Stimulated activated CD4-positive, alpha-beta T cell treated with anti-CD3 and anti-CD28 coated beads, Interleukin-1b, Interleukin-23, amount 100 ng/mL, for 1 hour (primary cell): ENCODE measurements at places on chromosomes 13 and 19.

DNA sequence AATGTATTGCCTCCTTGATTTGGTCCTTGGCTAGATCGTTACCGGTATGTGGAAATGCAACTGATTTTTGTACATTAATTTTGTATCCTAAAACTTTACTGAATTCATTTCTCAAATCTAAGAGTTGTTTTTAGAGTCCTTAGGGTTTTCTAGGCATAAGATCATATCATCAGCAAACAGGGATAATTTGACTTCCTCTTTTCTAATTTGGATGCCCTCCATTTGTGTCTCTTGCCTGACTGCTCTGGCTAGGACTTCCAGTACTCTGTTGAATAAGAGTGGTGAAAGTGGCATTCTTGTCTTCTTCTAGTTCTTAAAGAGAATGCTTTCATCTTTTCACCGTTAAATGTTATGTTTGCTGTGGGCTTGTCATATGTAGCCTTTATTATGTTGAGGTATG is 12.0 kb upstream of the CYP2A13 start:
- no peak for DNase-seq

DNA sequence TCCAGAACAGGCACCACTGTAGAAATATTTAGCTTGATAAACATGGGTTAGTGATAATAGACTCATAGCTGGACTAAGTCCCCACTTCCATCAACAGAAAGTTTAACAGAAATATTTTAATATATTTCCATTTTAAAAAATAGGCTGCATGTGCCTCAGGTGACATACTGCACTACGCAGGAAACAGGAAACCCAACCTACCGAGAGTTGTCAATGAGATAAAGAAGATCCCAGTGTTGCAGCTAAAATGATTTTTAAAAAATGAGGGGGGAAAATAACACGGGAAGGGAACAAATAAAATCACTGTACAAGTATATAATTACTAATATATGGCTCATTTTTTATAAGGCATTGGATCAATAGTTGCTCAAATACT is 154.8 kb downstream of the TBC1D4 start:
- DNase-seq = no peak

GRCh38 chr13:30341815-30342570 is 34.6 kb upstream of the KATNAL1 start:
- no peak for DNase-seq

DNA sequence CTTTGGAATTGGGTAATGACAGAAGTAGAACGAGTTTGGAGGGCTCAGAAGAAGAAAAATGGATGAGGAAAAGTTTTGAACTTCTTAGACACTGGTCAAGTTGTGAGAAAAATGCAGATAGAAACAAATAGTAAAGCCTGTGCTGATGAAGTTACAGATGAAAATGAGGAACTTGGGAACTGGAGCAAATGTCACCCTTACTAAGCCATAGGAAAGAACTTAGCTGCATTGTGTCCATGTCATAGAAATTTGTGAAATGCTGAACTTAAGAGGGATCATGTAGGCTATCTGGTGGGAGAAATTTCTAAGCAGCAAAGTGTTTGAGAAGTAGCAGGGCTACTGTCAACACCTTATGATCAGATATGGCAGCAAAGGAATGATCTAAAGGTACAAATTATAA is 289.2 kb upstream of the PCDH9 start:
- DNase-seq = no peak

DNA sequence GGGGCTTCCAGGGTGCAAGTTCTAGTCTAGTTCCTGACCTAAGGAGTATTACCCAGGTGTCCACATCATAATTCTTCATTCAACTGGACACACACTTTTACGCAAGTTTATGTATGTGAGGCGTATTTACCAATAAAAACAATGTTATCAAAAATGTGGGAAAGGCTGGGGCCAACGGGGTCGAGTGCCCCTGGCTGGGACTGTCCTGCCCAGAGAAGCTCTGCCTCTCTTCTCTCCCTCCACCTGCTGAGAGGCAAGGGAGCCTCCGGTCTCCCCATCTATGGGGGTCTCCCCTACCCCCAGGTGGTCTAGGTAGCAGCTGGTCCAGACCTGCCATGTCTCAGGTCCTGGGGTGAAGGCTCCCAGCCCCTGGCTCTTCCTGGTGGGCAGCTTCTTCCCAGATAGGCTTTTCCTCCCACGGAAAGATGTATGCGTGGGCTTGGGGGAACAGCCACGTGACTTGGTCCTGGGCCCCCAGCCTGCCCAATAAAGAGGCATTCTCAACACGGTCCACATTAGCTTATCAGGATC is 132.4 kb downstream of the USP12 start:
- DNase-seq = no peak

DNA sequence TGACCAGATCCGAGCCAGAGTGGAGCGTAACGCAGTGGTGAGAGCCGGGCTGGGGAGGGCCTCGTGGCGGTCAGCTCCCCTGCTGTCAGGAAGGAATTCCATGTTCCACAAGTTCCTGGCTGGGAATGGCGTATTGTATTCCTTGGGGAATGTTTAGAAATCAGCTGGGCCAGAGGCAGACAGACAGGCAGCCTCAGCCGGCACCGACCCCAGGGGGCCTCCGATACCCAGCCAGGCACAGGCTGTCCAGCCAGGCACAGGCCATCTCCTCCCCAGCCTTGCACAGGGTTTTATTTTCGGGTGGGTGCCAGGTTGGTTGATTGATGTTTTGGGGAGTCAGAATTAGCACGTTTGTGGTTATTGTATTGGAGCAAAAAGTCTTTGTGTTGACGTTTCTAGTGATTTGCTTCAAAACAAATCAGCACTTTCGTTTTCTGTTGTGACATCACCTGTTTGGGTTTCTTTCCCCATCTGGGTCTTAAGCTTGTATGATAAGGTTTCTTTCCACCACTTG is 126.6 kb upstream of the MCF2L start:
- no peak for DNase-seq

GRCh38 chr13:76512721-76513145 is 373.5 kb downstream of the KCTD12 start:
- DNase-seq = no peak

DNA sequence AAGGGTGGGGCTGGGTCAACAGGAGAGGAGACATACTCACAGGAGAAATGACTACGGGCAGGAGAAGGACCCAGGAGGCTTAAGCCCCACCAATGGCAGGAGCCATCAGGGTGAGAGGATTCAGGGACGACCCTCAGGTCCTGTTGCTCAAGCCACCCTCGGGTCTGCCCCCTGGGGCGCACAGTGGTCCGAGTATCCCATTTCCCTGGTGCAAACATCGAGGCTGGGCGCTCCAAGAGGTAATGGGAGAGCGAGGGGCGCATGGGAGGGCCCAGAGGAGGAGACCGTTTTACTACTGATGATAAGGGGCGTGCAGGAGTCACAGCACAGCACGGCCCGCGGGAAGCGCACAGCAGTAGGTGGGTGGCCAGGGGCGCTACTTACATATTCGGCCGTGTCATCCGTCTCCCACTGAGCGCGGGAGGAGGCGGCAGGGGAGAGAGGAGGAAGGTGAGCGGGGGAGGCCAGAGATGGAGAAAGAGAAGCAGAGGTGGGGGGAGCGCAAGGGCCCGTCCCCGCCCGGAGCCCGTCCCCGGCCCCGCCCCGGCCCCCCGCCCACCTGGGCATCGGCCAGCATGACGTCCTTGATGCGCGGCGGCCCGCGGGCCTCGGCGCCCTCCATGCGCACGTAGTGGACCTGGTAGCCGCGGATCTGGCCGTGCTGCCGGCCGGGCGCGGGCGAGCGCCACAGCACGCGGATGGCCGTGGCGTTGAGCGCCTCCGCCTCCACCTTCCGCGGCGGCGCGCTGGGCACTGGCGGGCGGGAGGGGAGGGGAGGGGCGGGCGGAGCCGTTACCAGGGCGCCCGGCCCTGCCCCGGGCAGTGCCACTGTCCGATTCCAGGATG is 111.5 kb downstream of the PTPRS start:
- DNase-seq = no peak

- DNase-seq = no peak
Measured at GRCh38 chr13:39273953-39274738, 235.9 kb downstream of the NHLRC3 start.

DNA sequence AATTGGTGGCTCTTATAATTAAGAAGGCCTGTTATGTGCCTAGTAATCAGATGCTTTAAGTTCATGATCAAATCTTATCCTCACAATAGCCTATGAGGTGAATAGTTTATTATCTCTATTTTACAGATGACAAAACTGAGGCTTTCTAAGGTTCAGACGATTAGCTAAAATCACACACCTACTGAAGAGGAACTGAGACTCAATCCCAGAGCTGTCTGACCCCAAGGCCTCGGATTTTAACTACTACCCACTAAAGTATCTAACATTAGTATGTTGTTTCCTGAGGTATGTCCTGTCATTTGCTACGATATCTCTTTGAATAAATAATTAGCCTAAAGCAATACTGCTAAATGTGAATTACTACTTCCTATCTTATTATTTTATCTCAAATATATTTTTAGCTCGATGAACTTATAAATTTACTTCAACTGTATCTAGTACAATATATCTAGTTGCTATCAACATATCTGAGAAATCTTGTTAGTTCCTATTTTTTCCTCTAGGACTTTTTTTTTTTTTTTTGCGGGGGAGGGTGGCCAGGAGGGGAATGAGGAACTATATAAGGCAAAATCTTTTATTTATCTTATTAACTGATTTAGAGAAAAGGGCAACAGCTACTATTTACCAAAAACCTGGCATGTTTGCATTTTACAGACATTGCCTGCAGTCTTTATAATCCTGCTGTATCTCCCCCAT is 118.5 kb downstream of the ABCC4 start:
- DNase-seq = no peak

- no peak for DNase-seq
Measured at GRCh38 chr19:34241513-34242337, 12.6 kb upstream of the GARRE1 start.

DNA sequence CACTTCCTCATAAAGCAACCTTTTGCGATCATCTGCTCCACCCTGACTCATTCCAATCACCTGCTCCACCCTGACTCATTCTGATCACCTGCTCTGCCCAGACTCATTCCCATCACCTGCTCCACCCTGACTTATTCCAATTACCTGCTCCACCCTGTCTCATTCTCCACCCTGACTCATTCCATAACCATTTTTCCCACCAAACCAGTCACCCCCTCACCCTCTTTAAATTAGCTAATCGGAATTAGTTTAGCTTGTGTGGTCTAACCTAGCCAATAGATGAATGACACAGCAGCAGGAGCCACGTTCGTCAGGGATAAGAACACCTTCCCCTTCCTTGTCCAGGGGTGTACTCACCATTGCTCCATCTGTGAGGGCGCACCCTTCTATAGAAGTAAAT is 134.0 kb downstream of the COG6 start:
- no peak for DNase-seq

DNA sequence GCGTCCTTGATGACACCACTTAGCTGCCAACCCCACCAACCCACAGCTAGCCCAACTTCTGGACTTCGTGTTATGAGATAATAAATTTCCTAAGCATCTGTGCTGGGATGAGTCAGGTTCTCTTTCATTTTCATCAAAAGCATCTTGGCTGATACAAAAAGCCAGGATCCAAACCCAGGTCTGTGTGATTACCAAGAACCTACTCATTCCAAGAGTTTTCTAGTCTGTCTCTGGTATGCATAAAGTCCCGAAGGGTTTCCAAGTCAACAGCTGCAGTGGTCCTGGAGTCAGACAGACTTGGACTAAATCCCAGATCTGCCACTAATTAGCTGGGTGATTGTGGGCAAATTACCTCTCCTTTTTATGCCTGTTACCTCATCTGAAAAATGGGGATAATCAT is 55.5 kb upstream of the SERP2 start:
- DNase-seq = no peak

GRCh38 chr19:29884466-29884865 is 57.6 kb upstream of the URI1 start:
- DNase-seq = no peak

- no peak for DNase-seq
Measured at GRCh38 chr13:76892488-76892887, 6.3 kb upstream of the KCTD12 start.

DNA sequence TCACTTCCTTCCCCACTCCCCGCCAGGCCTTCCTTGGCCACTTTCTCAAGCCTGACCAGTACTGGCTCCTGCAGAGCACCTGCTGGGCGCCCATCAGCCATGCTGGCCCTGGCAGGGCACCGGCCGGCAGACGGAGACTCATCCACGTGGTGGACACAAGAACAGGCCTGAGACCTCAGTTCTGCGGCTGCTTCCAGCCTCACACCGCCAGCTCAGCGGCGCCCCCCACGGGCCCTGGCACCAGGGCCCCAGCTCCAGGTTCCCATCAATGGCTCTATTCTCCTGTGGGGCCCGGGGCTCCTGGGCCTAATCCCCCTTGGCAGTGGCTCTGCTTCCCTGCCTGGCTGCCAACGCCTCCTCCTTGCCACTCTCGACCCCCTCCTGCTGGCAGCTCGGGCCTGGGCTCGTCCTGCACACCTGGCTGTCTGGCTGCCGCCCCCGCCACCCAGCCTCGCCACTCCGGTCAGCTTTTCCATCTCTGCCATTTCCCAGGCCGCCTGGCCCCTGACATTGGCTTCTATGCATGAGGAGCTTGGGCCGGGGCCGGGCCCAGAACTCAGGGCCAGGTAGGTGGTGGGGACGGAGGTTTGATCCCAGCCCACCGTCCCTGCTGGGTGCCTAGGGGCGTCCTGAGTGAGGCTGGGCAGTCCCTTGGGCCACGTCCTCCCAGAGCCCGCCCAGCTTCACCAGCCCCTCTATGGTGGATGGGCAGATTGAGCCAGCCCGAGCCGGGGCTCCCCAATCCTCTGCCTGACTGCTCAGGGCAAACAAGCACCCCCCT is 6.2 kb downstream of the NDUFA11 start:
- no peak for DNase-seq

DNA sequence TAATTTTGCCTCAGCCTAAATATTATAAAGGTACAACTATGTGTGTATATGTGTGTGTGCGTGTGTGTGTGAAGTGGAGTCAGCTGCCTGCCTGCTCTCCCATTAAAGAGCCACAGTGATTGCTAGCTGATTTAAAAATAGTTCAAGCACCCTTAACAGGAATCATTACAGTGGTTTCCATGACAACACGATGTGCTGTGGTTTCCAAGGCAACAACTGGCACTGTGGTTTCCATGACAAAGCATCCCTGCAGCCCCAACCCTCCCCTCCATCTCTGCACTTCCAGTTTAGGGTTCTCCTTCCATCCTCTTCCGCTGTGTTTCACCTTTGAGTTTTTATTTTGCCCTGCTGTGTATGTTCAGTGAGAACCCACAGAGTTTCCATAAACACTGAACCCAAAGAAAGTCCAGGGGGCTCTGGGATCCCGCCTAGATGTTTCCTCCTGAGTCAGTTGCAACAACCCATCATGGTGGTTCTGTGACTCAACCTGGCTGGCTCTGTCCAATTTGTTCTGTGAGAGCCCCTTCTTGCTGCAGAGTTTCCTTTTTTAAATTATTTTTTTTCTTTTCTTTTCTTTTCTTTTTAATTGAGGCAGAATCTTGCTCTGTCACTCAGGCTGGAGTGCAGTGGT is 7.1 kb upstream of the PNMA8A start:
- DNase-seq = no peak
